CD4-positive, alpha-beta T cell (primary cell): ENCODE measurements at places on chromosomes 3 and 15.

GRCh38 chr3:158911586-158911985 lies 109.7 kb downstream of the MFSD1 start:
- DNase-seq: no peak

- DNase-seq: no peak
Measured at GRCh38 chr3:33358172-33358781, 81.0 kb downstream of the FBXL2 start.

DNA sequence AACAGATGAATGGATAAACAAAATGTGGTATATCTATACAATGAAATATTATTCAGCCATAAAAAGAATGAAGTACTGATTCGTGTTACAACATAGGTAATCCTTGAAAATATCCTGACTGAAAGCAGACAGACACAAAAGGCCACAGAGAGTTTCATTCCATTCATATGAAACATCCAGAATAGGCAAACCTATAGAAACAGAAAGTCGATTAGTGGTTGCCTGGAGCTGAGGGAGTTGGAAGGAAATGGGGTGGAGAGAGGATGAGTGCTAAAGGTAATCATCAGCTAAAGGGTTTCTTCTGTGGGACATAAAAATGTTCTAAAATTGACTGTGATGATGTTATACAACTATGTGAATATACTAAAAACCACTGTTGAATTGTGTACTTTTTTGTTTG lies 22.9 kb downstream of the FOXP1 start:
- DNase-seq: no peak

GRCh38 chr3:12392101-12392878 lies 92.0 kb upstream of the TSEN2 start:
- no peak for DNase-seq

GRCh38 chr3:128879991-128880390 lies 571 bp downstream of the ACAD9 start:
- DNase-seq: no peak

DNA sequence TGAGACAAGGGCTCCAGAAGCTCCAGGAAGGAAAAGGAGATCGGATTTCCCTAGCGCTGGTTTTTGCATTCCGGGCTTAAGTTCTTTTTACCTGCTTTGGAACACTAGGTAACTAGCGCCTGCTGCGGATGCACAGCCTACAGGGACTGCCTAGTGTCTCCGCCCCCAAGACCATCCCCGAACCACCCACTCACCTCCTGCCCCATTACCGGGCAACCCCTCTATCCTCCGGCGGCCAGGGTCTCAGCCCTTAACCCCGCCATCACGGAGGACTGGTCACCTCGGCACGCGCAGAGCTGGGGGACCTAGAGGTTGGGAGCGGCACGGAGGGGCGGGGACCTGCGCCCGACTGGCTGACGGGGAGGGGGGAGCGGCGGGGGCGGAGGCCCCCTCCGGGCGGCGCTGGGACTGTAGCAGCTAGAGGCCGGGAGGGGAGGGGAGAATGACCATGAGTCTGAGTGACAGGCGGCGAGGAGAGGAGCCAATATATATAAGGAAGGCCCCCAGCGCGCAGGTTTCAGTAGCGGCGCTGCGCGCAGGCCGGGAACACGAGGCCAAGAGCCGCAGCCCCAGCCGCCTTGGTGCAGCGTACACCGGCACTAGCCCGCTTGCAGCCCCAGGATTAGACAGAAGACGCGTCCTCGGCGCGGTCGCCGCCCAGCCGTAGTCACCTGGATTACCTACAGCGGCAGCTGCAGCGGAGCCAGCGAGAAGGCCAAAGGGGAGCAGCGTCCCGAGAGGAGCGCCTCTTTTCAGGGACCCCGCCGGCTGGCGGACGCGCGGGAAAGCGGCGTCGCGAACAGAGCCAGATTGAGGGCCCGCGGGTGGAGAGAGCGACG lies at the start of gene DLL4:
Gene DLL4, plus strand, starts transcription at position 520 of the 839 bp plus-strand sequence. CDS start 329 bp downstream, outside the sequence.
- no peak for DNase-seq

- DNase-seq: no peak
Measured at GRCh38 chr15:69664572-69665571, 212.3 kb downstream of the RPLP1 start.

- peak; percentile 95 for DNase-seq
Measured at GRCh38 chr3:49007068-49007770, at the start of gene WDR6. Gene WDR6, plus strand, starts transcription at chr3:49007391. Its CDS starts 41 bp downstream, at chr3:49007432.

DNA sequence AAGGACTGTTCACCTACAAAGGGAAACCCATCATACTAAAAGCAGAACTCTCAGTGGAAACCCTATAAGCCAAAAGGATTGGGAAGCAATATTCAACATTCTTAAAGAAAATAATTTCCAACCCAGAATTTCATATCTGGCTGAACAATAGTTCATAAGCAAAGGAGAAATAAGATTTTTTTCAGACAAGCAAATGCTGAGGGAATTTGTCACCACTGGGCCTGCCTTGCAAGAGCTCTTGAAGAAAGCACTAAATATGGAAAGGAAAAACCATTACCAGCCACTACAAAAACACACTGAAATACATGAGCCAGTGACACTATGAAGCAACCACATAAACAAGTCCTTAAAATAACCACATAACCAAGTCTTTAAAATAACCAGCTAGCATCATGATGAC lies 28.9 kb upstream of the DCBLD2 start:
- DNase-seq: no peak
